NCI-H1417 (cell line): ENCODE measurements at places on chromosomes 1 and 21.

- DNase-seq = peak; percentile 92
Measured at GRCh38 chr1:29708796-29709703, 472.7 kb downstream of the PTPRU start.

- peak; percentile 8 for DNase-seq
Measured at GRCh38 chr1:222241410-222241809, 306.5 kb downstream of the HHIPL2 start.

GRCh38 chr1:16032388-16033102 lies 10.7 kb downstream of the CLCNKA start:
- DNase-seq = peak; percentile 81

GRCh38 chr1:231786126-231786525 lies 159.5 kb downstream of the DISC1 start:
- no peak for DNase-seq

- no peak for DNase-seq
Measured at GRCh38 chr1:7474786-7475502, 296.2 kb upstream of the VAMP3 start.

DNA sequence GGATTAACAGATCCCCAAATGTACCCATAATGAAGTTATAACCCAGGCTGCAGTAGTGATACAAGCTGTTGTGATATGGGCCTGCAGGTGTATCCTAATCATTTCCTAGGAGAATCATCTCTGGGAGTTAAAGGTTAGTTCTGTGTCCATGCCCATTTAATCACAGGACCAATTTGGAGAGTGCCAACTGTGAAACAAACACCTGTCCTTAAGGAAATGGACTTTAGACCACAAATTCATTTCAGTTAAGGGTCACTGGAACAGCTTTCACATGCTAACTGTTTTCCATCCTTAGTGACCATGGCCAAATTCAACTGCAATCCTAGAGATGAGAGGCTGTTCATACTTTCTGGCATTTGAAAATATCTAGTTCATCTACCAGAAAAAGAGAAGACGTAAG lies 160.9 kb downstream of the GPATCH2 start:
- no peak for DNase-seq
